Gastrocnemius medialis (tissue), 4 donors: ENCODE measurements at places on chromosomes 6 and 20.

DNA sequence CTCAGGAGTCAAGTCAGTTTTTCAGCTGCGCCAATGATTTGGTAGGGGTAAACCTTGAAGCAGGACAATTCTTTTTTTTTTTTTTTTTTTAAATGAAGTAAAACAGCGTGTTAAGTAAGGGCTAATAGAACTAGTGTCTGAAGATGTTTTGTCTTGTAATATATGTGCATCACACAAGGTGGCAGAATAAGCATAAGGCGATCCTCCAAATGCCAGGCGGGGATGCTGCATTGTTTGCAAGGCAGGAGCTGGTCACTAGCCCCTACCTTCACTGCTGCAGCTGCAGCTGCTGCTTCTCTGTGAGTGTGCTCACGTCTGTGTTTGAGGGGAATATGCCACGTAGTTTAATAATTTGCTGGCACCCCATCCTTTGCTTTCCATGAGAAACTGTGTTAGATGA, 272.7 kb upstream of the MAP3K7 start:
- no peak for DNase-seq

GRCh38 chr6:31268836-31269235, 3.1 kb downstream of the HLA-C start:
- DNase-seq = no peak

DNA sequence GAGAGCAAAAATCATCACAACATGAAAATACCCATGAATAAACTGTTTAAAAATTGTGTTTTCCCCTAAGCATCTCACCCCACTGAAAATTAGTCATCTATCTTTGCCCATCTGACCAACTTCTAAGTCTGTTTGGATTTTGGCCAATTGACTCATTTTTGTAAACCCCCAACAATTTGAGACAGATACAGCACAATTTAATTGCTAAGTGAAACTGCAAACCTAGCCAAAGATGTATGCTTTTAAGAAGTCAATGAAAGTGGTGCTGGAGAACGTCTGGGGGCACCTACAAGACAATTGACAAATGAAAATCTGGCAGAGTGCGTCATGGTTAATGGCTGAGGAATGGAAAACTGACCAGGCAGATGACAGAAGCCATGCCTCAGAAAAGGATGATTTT, 30.9 kb upstream of the SLC24A3 start:
- DNase-seq = no peak

GRCh38 chr20:12914804-12915203, 94.0 kb upstream of the SPTLC3 start:
- no peak for DNase-seq

DNA sequence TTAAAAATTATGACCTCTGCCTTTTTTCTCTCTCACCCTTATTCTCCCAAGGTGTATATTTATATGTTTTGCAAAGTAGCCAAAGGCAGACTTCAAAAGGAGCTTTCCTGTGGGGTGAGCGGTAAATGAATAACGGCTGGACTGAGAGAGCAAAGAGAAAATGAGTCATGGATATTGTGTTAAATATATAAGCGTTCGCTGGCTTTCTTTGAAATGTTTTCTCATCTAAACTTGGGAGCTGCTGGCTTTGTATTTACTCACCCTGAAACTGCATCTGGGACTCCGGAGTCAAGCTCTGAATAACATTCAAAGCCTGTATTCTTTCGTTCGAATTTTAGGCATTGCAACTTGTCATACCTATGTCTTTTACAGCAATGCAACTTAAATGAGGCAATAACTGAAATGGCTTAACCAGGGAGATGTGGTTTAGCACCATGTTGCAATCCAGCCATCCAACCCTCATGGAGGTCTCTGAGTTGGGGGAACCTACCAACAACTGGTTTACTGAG, 32.0 kb downstream of the ATXN1 start:
- DNase-seq = no peak

- no peak for DNase-seq
These were observed 400.8 kb downstream of the SMOC2 start for GRCh38 chr6:168841609-168842278.

- DNase-seq = peak; percentile 84
These were observed at the start of gene SLC9A8 for GRCh38 chr20:49812507-49813304. Gene SLC9A8, plus strand, starts transcription at chr20:49812828. Its CDS starts 95 bp downstream, at chr20:49812923.

DNA sequence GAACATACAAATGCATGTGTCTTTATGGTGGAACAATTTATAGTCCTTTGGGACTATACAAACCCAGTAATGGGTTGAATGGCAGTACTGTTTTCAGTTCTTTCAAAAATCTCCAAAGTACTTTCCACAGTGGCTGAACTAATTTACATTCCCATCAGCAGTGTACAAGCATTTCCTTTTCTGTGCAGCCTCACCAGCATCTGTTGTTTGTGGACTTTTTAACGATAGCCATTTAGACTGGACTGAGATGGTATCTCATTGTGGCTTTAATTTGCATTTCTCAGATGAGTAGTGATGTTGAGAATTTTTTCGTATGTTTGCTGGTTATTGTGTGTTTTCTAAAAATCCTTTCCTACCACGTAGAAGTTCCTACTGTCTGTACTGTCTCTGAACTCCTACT, 327.2 kb upstream of the ZFP64 start:
- DNase-seq = no peak

DNA sequence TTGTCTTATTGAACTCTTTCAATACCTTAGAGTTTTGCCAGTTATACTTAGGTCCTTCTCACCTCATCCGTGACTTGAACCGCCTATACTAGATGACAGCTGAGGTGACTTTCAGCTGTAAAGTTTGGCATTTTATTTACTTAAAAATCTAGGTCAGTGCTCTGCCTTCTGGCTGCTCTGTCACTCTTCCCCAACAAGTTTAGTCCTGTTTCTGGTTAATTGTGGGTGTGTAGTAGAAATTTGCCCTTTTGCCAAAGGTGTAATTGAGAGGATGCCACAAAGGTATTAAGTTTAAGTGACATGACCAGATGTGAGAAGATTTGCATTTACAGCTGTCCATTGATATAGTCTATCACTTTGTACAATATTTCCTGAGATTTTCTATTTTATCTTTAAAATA, 106.2 kb downstream of the FARS2 start:
- no peak for DNase-seq

- no peak for DNase-seq
These were observed 611.0 kb upstream of the FLRT3 start for GRCh38 chr20:14948416-14948815.

DNA sequence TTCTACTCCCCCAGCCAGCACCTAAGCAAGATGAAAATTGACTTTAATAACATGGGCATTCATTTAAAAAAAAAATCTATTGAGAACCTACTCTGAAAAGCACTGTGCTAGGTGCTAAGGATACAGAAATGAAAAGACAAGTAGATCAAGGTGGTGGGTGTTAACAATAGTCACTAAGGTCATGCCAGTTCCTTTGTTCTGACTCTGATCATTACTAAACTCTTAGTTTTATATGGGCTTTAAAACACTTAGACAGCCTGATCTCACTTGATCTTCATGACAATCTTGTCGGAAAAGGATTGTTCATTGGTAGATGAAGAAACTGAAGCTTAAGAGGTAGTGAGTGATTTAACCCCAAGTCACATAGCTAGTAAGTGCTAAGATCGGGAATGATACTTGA, 285.7 kb upstream of the PRDM1 start:
- no peak for DNase-seq

- DNase-seq = no peak
These were observed 301.1 kb downstream of the TAF4 start for GRCh38 chr20:61764471-61765025.

- DNase-seq = no peak
These were observed 58.5 kb downstream of the SCAF8 start for GRCh38 chr6:154791556-154792317.

DNA sequence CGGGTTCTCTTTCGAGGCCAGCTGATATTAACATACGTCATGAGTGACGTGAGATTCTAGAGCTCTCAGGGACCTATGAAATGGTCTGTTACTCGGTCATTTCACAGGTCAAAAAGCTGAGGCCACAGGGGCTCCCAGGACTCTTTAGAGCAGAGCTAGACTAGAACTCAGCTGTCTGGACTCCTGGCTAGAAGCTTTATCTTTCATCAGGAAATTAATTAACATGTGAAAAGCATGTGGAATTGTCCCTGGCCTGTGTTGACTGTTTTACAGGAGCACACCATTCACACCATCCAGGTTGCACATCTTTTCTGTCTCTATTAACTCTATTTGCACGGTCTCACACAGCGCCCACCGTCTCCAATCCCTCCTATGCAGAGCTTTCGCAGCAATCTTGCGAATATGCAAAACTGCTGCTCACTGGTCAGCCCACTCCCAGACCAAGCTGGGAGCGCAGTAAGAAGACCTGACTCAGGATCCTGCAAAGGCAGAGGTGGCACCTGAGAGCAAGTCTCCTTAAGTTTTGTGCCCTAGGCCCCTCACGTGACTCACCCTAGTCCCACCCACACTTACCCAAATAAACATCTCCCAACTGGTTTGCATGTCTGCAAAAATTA, 522.5 kb downstream of the CD83 start:
- no peak for DNase-seq

GRCh38 chr6:69802995-69803394, 6.2 kb upstream of the LMBRD1 start:
- DNase-seq = no peak

DNA sequence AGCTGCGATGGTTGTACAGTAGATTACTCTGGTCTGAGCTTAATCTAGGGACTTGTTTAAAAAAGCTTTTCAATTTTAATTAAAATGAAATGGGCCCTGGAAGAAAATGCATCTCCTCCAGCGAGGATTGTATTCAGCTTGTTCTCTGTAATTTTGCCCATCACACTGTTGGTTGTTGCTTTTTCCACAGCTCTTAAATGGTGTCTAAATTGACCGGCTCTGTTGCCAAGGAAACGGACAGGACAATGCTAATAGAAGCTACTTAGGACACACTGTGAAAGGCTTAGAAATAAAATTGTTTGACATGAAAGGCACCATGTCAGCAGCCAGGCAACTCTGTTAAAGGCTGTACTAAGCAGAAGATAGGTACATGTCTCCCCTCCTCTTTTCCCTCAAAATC, 116.7 kb upstream of the NRSN1 start:
- DNase-seq = no peak

DNA sequence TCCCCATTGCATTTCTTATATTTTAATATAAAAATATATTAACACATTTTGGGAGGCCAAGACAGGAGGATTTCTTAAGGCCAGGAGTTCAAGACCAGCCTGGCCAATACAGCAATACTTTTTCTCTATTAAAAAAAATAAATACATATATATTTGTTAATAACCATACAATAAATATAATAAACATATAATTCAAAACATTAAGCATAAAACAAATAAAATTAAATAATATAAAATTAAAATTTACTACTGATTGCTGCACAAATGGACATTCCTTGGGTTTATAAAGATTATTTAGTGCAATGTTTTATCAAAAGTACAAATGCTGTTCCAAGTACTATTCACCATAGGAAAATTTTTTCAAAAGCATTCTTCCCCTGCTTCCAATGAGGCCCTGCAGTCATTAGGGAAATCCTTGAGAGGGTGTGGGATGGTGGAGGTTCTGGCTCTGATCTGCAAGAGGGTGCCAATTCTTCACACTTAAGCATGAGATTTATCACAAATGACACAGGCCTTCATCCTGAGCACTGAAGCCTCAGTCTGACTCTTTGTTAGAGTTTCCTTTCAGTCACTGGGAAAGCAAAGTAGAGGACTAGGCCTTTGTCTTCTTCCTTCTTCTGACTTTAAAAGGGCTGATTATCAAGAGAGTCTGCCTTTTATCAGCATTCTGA, 596.7 kb downstream of the EPM2A start:
- no peak for DNase-seq

- no peak for DNase-seq
These were observed 1.1 kb downstream of the CTSA start for GRCh38 chr20:45892049-45892825.

DNA sequence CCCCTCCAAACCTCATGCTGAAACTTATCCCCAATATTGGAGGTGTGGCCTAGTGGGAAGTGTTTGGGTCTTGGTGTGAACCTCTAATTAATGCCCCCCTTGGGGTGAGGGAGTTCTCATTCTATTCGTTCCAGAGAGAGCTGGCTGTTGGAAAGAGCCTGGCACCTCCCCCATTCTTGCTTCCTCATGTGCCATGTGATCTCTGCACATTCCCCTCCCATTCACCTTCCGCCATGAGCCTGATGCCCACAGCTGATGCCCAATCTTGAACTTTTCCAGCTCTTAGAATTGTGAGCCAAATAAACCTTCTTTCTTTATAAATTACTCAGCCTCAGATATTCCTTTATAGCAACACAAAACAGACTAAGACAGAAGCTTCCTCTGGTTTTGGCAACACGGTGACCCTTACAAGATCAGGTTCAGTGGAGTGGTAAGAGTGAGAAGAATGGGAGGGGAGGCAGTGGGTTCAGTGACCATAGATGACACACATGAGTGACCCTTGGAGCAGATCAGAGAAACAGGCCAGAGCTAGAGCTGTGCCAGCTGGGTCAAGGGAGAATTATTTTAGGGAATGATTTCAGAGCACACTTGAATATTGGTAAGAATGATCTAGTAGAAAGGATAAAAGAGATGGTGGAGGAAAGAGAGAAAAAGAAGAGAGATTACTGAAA, 176.4 kb downstream of the LY86 start:
- DNase-seq = peak; percentile 23

GRCh38 chr20:2042400-2042799, 48.5 kb upstream of the PDYN start:
- DNase-seq = no peak

- DNase-seq = no peak
These were observed 18.8 kb downstream of the MAFB start for GRCh38 chr20:40670253-40670652.

DNA sequence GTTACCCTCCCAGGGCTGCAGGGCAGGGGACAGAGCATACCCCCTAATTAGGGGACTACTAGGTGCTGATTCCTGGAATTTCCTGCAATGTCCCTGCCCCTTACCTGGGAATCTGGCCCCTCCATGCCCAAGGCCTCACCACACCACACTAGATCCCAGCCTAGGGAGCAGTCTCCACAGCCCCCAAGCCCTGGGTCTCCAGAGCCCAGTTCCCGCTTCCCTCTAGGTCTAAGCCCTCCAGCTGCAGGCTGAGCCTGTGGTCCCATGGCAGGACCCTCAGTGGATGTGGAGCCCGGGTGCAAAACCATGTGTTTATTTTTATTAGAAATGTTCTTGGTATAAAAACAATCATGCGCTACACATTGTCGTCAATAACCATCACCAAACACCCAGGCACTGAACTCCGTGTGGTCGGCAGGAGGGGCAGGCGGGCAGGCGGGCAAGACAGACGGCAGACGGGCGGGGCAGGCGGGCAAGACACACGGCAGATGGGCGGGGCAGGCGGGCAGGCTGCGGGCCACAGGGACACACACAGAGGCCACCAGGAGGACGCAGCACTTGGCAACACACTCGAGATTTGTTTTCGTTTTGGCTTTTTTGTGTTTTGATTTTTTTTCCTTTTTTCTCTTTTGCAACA, 124.2 kb downstream of the GRM4 start:
- DNase-seq = no peak

DNA sequence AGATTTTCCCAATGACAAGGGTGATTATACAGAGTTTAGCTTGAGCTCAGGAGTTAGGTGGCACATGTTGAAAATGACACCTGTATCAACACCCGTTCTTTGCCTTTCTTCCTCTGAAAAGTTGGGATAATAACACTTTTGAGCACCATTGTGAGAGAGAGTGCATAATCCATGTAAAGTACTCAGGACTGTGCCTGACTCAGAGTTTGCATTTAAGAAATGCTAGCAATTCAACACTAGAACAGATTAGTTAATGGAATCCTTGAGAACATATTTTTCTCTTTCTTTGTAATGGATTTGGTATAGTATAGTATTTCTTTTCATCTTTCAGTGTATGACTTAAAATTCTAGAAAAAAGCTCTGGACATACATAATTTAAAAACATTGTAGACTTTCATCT, 449.2 kb downstream of the GJA1 start:
- DNase-seq = no peak
